ENCODE measurements at places on chromosomes 5 and 9.

DNA sequence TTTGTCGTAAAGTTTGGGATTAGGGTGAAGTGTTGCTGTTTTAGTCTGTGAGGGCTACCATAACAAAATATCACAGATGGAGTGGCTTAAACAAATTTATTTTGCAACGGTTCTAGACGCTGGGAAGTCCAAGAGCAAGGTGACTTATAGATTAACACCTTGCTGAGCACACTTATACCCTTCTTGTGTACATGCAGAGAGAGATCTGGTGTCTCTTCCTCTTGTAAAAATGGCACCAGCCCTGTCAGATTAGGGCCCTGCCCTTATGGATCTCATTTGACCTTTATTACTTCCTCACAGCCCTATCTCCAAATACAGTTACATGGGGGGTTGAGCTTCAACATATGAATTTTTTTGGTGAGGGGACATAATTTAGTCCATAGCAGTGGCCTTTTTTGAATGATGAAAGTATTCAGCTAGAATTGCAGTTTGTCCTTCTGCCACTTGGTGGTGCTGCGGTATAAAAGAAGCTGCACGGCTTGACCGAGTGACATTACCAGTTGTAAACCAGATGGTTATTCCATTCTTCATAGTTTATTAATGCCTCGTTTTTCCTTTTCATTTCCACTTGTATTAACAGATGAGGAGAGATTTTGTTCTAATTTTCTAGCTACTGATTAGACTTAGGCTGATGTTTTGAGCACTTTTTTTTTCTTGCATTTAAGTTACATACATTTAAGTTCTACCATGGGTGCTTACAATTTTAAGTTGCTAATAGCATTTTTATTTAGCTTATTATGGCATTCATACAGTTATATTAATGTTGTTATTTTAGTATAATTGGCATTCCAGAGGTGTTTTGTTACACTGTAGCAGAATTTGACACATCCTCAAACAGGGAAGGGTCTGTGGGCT is 19.4 kb downstream of the DCP2 start:
- peak; percentile 51 for DNase-seq

DNA sequence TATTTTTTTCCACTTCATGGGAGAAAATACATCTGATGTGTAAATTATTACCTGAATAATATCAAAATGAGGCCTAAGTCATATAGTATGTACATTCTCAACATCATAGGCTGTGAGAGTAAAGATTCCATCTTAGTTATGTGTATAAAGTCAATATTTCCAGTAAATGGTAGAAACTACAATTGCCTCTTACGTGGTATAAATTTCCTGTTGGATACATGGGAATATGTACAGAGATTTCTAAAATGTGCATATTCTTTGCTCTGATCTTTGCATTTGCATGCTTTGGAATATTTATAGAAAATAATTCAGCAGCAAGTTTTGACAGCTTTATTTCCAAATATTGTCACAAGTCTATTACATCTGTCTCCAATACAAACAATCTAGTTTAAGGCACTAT is 78.8 kb downstream of the GABRB2 start:
- DNase-seq: no peak

- peak; percentile 57 for DNase-seq
Measured at GRCh38 chr9:38079461-38080031, 10.5 kb upstream of the SHB start.

GRCh38 chr9:131461166-131461565 is 41.6 kb upstream of the POMT1 start:
- DNase-seq: no peak

DNA sequence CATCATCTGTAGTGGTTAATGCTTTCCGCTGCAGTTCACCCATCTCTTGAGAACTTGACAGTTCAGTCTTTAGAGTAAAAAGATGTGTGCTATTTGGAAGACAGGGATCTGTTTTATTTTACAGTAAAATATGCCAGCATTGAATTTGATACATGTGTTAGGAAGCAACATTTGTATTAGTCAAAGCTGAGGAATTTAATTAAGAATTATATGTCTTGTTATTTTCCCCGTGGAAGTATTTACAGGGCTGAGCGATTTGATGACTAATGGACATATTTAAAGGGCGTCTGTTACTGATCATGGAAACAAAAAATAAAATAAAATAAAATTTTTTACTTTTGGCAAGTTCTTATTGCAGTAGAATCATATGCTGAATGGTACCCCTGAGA is 101.3 kb downstream of the PAM start:
- DNase-seq: no peak

GRCh38 chr9:103068753-103069152 is 73.6 kb downstream of the CYLC2 start:
- no peak for DNase-seq

DNA sequence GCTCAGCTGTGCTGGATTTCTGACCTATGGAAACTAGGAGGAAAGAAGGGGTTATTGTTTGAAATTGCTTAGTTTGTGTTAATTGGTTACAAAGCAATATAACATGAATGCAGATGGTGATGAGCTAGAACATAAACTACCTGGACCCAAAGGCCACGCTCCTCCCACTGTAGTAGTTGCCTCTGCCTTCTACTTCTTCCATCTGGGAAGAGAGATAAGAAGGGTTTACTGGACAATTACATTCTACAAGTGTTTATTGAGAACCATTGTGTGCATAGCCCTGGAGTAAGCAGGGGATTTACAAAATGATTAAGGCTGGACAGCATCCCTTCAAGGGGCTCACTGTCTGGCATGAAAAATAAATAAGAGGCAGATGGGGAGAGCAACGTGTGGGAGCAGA is 355.3 kb upstream of the TRPC7 start:
- DNase-seq: no peak

DNA sequence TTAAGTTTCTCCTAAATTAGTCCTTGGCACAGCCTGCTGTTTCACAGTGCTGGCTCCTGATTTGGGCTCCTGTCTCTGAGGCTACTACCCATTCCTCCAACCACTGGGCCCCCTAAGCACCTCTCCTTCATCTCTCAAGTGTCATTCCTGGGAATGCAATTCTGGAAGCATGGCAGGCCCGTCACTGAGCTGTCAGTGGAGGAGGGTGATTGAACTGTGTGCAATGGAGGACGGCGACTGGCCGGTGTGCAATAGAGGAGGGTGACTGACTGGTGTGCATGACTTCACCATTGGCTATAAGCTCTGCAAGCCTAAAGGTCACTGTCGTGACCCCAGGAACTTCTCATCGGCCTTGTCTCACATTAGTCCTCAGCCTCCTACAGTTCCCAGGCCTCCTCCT is 12.4 kb upstream of the IL17B start:
- no peak for DNase-seq

DNA sequence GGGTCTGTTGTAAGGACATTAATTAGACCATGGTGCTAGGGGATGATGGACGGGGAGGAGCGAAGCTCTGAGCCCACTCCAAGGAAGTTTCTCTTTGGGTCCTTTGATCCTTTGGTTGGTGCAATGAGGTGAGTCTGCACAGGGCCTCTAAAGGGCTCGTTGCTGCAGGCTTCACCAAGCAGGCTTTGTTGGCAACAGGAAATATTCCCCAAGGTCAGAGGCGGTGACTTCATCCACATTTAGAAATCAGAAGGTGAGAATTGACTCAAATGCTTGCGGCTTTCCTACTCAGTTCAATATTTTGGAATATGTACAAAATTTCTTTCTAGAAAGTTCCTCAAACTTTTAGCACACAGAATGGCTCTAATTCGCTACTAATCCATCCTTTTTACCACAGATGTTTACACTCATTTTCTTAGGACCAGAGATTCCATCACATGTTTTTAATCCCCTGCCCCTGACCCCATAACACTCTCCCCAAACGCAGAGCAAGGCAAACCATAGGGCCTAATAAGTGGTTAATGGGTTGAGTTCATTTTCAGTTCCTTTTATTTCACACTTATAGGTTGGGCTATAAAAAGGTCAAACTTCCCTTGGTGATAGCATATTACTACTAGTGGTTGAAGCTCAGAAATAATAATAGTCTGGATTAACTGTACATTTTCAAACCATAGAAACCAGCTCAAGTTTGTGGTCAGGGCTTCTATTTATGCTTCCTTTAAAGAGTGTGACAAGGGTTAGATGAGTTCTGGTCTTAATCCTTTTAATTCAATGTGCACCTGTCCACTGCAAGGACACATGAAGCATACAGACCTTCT is 37.3 kb upstream of the TMEM252 start:
- DNase-seq: peak; percentile 33

DNA sequence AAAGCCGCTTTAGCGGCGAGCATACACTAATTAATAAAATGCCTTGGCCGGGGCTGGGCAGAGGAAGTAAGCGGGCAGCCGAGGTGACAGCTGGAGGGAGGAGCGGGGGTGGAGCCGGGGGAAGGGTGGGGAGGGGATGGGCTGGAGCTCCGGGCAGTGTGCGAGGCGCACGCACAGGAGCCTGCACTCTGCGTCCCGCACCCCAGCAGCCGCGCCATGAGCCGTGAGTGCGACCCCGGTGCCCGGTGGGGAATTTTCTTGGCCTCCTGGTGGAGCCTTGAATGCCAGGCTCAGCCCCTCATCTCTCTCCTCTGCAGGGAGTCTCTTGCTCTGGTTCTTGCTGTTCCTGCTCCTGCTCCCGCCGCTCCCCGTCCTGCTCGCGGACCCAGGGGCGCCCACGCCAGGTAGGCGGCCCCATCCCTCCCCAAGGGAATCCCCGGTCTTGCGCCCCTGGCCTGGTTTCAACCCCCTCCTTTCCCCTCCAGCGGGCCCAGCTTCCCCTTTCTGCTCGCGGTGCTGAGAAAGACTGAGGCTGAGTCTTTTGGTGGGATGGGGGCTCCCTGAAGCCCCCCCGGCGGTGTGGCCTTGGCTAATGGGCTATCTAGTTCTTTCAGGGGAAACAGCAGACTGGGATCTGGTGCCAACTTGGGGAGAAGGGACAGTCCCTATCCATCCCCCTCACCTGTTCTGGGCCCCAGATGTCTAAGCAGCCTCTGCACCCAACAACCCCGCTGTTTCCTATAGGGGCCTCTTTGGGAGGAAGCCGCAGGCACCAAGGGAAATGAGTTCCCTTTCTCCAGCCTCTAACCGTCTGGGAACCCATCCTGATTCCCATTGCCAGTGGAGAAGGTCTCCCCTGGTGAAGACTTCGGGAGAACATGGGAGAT is at the start of gene PTGS1:
TSS of gene PTGS1 (plus strand) at position 156 of the 887 bp plus-strand sequence. CDS start at position 217, 61 bp downstream.
- DNase-seq: peak; percentile 58

All from inflammatory macrophage treated with lipopolysaccharide for 4 hours (primary cell).